ENCODE measurements at places on chromosomes 7 and 10.

DNA sequence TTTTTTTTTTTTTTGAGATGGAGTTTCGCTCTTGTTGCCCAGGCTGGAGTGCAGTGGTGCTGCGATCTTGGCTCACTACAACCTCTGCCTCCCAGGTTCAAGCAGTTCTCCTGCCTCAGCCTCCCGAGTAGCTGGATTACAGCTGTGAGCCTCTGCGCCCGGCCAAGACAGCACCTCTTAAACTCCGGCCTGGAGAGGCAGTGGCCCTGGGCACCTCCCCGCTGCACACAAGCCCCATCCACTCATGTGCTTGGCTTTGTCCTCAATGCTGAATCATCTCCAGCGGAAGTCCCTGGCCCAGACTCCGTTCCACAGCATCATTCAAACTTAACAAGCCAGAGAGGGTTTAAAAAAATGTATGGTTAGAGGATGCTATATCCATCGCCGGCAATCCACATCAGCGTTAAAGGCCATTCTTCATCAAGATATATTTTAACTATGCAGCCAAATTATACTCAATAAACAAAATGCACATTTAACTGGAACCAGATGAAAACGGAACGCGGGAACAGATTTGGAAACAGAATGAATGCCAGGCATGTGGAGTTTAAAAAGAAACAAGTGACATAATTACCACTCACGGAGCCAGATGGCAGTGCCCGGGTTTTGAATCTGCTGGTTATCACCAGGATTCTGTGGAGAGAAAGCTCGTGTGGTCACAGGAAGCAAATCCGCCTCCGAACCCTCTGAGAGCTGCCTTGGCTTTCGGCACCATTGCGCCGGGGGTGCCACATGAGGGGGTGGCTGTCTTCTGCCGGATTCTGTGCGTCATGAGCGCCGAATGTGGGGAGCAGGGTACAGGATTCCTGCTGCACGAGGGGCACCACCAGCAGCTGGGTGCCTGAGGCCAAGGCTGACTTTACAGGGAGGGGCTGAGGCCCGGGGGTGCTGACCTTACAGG is 45.6 kb upstream of the CFAP46 start:
- no peak for DNase-seq

- DNase-seq, result no peak
Observed at GRCh38 chr10:21754410-21755011, 220.5 kb downstream of the MLLT10 start.

DNA sequence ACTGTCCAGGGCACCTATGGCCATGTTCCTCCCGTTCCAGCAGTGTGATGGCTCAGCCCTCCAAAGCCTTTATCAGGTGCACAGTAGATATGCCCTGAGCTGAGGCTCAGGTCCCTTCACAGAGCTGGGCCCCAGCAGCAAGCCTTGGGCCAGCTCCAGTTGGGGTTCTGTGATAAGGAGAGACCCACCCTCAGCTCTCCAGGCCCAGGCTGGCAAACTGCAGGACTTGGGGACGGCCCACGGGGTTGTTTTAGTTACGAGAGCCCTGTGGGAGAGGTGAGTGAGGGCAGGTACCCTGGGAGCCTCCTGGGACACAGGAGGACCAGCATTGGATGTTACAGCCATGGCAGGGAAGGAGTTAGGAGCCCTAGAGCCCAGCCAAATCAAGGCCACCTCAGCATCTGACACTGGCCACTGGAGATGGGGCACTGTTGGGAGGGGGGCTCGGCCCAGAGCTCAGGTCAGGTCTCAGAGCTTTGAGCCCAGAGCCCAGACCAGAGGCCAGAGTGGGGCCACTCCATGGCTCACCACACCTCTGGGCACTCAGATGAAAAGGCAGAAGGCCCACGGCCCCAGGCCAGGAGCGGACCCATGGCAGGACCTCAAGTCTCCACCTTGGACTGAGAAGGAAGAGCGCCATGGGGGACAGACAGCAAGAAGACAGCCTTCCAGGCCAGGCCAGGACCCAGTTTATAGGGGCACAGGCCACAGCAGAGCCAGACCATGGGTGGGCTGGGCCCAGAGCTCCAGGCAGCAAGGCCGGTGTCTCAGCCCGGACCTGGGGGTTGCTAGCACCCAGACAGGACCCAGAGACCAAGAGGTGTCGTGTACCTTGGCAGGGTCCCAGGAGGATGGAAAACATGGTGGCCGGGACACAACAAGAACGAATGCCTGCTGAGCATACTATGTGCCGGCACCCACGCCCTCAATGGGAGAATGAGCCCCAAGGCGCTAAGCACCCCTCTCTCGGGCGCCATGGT is 12.8 kb downstream of the GRID1 start:
- DNase-seq, result no peak

DNA sequence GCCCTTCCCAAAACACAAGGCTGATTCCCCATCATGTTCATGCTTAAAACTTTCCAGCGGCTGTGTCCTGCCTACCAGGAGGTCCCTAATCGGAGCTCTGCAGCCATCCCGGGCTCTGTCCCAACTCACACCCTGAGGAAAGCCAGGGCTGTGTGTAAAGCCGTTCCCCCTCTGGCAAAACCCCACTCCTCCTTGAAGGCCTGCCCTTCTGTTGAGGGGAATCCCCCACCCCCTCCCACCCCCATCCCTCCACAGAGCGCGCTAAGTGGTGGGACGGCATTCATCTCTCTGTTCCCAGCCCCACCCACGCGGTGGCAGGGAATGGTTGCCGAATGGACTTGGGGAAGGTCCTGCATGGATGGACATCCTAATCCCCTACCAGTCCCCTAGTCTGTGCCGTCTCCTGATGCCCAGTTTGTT is 667 bp upstream of the TMEM120A start:
- DNase-seq, result no peak

GRCh38 chr10:92242380-92242779 is 48.5 kb downstream of the CPEB3 start:
- DNase-seq, result no peak

DNA sequence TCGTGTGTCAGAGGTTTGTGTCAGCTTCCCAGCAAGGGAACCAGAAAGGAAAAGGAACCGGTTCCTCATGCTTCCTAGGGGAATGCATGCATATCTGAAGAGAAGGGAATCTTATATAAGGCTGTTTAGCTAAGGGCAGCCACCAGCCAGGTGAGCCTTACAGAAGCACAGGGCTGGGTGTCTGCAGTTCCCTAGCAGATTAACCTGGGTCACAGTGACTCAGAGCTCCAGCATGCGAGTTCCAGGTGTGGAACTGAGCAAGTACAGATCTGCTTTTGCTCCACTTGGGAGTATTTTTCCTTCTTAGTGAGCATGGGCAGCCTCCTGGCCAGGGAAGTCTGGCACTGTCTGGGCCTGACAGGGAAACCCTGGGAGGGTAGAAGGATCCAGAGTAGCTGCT is 957 bp upstream of the ANKRD2 start:
- DNase-seq, result no peak

GRCh38 chr7:8165150-8165549 is 96.8 kb downstream of the ICA1 start:
- no peak for DNase-seq

GRCh38 chr7:33421429-33421828 is 292.1 kb downstream of the BBS9 start:
- no peak for DNase-seq

GRCh38 chr7:4245866-4246470 is 436.1 kb upstream of the FOXK1 start:
- DNase-seq, result no peak

- DNase-seq, result peak; percentile 3
Observed at GRCh38 chr10:126504063-126504760, 115.9 kb upstream of the ADAM12 start.

- no peak for DNase-seq
Observed at GRCh38 chr7:55477781-55478374, 94.4 kb downstream of the VOPP1 start.

GRCh38 chr7:105721571-105722104 is 140.3 kb upstream of the EFCAB10 start:
- DNase-seq, result no peak

GRCh38 chr10:118204292-118204943 is 137.7 kb downstream of the FAM204A start:
- DNase-seq, result no peak

- no peak for DNase-seq
Observed at GRCh38 chr7:151813445-151813844, 63.5 kb downstream of the PRKAG2 start.

GRCh38 chr10:124701038-124701365 is 43.2 kb downstream of the FAM53B start:
- DNase-seq, result no peak

GRCh38 chr7:129952086-129952652 is 591 bp downstream of the UBE2H start:
- no peak for DNase-seq

GRCh38 chr10:87596351-87596750 is 63.3 kb upstream of the PAPSS2 start:
- DNase-seq, result no peak

- DNase-seq, result no peak
Observed at GRCh38 chr7:54546986-54547314, 4.8 kb downstream of the VSTM2A start.

- no peak for DNase-seq
Observed at GRCh38 chr7:97119747-97120146, 2.2 kb downstream of the SDHAF3 start.

DNA sequence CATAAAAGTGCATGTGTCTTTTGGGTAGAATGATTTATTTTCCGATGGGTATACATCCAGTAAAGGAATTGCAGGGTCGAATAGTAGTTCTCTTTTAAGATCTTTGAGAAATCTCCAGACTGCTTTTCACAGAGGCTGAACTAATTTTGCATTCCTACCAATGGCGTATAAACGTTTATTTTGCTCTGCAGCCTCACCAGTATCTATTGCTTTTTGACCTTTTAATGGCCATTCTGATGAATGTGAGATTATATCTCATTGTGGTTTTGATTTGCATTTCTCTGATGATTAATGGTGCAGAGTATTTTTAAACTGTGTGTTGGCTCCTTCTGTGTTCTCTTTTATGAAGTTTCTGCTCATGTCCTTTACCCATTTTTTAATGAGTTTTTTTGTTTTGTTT is 1020.1 kb downstream of the NXPH1 start:
- DNase-seq, result no peak

DNA sequence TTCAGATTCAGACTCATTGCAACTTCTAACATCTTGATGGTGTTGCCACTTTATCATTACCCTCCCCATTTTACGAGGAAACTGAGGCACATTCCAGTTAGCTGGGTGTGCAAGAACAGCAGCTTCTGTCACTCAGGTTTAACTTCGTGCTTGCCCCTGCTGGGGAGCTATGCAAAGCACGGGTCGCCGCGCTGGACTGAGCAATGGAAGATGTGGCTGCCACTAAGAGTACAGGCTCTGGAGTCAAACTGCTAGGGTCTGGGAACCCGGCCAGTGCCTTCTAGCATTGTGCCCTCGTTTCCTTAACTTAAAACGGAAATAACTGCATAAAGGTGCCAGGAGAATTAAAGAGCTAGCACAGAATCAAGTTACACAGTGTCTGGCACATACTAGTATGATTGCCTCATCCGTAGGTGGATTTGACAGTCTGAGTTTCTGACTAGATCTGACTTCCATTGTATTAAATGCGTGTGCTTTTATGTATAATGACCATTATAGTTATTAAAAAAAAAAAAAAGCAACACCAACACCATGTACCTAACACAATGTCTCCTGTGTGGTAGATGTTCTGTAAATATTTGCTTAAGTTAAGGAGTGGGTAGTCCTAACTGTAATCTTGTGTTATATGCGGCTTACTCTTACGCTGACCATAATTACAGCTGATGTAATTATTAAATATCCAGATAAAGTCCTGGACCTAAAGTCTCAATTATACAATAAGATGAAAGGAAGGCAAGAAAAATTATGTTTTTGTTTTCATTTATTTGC is 842 bp downstream of the ZNF22 start:
- no peak for DNase-seq

- no peak for DNase-seq
Observed at GRCh38 chr10:4532976-4533375, 293.0 kb upstream of the AKR1E2 start.

DNA sequence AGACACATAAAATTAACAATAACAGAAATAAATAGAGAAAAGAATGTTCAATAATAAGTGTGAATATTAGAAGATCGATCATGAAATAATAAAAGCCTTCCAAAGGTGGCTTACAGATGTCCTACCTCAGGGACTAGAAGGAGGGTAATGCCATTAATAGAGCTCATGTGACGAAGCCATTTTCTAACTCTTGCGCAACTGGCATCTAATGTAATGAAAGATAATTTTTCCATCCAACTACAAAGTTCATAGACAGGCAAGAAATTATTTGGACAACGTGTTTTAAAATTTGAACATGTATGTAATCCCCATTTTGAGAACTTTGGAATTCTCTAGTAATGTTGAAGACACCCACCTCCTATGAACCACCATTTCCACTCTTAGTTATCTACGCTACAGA is 1394.3 kb upstream of the LRRTM3 start:
- DNase-seq, result no peak
